ENCODE measurements at places on chromosomes 2 and 18. TPM values are rescaled to one million over a fixed set of nuclear protein-coding genes. Genes with fewer than 3 reads are reported as not detected.

MEP1B gene
- total RNA-seq, result 0.17 TPM

HOXD1 gene
- total RNA-seq, result not detected

RAB6C gene
- total RNA-seq, result not detected

CYP26B1 gene
- total RNA-seq, result under 0.01 TPM

PAX3 gene
- not detected for total RNA-seq

STK11IP gene
- total RNA-seq, result 22.8 TPM

CD8B gene
- total RNA-seq, result not detected

CKAP2L gene
- 0.50 TPM for total RNA-seq

CHRND gene
- not detected for total RNA-seq

SOX11 gene
- total RNA-seq, result under 0.01 TPM

KLHL30 gene
- 0.66 TPM for total RNA-seq

SLC1A4 gene
- total RNA-seq, result 8.3 TPM

LMAN1 gene
- total RNA-seq, result 245 TPM

SERPINB11 gene
- total RNA-seq, result not detected

CPO gene
- 0.17 TPM for total RNA-seq

GDF7 gene
- not detected for total RNA-seq

MYO5B gene
- not detected for total RNA-seq

HNMT gene
- 20.8 TPM for total RNA-seq

IL37 gene
- total RNA-seq, result not detected

TEX44 gene
- total RNA-seq, result not detected

ADAM23 gene
- total RNA-seq, result 10.6 TPM

ZNF516 gene
- total RNA-seq, result 29.1 TPM

PDK1 gene
- total RNA-seq, result 36.9 TPM

SOWAHC gene
- total RNA-seq, result 8.6 TPM

RELCH gene
- 43.9 TPM for total RNA-seq

IL36G gene
- total RNA-seq, result not detected
